Fibroblast of mammary gland (primary cell): ENCODE measurements at places on chromosomes 12 and 14.

DNA sequence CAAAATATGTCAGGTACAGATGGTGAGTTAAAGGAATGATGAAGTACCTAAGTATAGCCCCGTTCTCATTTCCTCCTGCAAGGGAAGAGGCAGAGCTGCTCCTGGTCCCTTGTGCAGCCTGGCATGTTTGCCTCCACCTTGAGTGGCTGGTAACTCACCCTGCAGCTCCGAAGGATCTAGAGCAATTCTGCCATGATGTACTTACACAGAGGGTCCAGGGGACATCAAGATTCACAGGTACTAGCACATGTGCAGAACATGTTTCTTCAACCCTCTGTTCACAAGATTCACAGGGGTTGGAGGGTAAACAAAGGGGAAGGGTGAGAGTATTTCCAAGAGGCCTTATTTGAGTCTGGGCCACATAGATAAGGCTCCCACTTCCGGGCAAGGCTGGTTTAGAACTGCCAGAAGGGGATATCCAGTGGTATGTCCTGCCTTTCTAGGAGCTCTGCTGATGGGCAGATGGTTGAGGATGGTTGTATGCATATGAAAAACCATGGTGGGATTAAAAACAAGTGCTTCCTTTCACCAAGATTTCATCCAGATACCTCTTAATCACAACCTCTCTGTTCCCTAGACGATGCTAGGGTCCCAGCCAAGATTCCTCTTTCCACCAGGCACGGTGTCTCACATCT, 7.7 kb downstream of the DCTN2 start:
- no peak for DNase-seq

DNA sequence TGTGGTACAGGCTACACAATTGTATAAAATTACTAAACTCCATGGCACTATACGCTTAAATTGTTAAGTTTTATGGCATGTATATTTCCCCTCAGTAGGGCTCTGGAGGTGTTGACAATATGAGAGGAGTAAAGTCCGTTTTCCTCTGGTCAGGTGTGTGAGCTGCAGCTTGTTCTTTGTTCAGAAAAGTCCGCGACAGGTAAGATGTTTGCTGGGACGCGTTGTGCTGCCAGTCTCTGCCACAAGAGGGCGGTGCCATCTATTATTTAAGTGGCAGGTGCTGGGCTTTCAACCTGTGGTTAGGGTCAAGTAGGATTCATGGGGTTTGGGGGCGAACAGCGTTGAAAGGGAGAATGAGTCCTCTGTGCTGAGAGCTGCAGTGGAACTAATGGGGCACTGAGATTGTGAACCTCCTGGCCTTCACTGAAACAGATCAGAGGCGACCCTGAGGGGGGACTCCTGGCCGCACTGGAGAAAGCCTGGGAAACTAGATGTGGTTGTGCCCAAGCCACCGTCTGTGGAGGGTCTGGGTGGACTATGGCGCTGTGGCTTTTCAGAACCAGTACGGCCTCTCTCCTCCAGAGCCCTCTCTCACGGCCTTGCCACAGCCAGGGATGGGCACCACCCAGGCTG, 179.0 kb downstream of the SLC15A4 start:
- DNase-seq = no peak

DNA sequence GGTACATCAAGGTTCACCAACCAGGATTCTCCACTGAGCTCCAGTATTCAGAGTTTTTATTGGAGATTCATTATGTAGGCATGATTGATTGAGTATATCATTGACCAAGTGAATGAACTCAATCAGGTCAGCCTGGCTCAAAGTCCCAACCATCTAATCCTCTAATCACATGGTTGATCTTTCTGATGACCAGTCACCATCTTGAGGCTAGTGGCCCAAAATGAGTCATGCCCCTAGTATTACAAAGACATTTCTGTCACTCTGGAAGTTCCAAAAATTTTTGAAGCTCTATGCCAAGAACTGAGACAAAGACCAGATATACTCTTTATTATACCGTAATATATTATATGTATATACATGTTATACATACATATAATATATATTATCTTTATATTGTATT, 75.9 kb upstream of the ATF7IP start:
- DNase-seq = no peak

- DNase-seq = no peak
Observed at GRCh38 chr12:47736216-47736615, 10.9 kb upstream of the ENDOU start.

DNA sequence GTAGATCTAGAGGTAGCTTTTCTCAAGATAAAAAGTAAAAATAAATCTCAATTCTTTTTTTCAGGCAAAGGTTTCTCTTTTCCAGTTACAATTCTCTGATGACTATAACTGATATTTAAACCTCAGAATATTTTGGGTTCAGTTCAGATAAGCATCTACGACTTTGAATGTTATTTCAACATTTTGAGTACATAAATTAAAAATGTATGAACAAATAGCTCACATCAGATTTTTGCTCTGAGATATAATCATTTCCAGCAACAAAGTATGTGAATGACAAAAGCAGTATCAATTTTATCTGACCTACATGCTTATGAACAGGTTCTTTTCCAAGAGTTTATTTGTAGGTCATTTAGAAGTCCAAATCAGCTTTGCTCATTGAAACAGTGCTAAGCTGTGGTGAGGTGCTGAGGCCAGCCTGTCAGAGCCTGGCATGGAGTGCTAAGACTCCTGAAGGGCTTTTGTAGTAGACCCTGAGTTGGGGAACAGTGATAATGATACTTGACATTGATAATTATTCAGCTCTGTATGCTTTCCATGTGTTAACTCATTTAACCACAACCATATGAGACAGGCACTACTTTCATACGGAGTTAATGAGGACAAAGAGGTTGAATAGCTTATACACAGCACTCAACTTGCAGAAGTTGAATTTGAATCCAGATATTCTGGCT, 205.0 kb upstream of the DCN start:
- DNase-seq = no peak

DNA sequence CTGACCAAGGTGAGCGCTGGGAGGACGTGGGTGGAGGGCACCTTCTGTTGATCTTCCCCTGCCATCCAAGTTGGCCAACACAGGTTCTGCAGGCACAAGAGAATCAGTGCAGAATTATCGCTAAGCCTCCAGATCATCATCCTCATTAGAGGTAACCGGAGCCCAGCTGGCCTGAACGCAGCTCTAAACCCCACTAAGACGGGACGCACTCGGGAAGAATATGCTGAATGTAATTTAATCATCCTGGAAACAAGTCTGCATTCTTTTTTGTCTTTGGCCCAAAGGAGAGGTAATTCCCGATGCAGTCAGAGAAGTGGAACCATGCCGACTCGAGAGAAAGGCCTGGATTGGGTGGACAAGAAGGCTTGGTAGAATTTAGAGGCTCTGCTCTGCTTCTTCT, 111.0 kb upstream of the GSC start:
- DNase-seq = no peak

DNA sequence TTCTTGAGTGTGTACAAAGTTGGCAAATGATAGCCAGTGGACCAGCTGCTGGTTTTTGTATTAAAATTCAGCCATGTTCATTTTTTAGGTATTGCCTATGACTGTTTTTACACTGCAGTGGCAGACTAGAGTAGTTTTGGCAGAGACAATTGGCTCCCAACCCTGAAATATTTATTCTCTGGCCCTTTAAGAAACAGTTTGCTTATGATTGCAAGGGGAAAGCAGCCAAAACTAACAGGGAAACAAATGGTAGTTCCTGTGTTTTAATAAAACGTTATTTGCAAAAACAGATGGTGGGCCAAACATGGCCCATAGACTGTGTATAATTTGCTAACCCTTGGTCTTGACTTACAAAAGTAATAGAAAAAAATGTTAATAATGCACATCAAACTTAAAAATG, 110.2 kb downstream of the ALX1 start:
- DNase-seq = no peak

GRCh38 chr14:23058654-23059504, 1.6 kb upstream of the CDH24 start:
- no peak for DNase-seq

GRCh38 chr12:52307836-52308805, 13.1 kb downstream of the KRT83 start:
- DNase-seq = no peak

- peak; percentile 81 for DNase-seq
Observed at GRCh38 chr12:42474391-42474790, 115.2 kb downstream of the PRICKLE1 start.

DNA sequence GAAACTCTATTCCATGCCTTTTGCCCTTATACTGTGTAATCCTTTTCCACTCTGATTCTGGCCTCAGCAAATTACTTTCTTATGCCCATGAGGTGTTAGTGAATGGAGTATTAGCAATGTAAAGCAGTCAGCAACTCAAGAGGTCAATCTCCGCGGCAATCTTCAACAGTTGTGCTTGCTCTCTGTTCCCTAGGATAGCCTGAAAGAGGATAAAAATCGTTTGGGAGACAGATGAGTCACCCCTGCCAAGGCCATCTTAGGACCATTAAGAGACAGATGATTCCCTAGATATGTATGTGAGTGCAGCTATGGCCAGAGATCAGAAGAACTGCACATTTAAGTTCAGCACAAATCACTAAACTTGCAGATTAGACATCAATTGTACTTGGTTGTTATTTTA, 1145.8 kb downstream of the GALC start:
- no peak for DNase-seq

DNA sequence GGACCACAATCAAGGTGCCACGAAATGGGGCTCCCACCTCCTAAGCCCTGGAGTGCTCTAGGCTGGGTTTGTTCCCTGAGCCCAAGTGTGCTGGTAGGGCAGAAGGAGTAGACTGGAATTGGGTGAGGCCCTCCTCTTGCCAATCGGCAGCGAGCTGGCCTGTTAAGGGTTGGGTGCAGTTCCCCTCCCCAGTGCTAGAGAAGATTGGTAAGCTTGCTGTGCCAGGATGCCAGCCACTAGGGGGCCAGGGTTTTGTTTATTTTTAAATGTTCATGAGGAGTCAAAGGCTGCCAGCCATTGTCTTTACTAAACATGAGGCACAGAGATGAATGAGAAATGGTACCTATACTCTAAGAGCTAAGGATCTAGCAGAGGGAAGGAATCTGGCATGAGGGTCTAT, 79.7 kb downstream of the SPTB start:
- DNase-seq = peak; percentile 29

- DNase-seq = no peak
Observed at GRCh38 chr12:81261508-81262207, 183.8 kb downstream of the ACSS3 start.

DNA sequence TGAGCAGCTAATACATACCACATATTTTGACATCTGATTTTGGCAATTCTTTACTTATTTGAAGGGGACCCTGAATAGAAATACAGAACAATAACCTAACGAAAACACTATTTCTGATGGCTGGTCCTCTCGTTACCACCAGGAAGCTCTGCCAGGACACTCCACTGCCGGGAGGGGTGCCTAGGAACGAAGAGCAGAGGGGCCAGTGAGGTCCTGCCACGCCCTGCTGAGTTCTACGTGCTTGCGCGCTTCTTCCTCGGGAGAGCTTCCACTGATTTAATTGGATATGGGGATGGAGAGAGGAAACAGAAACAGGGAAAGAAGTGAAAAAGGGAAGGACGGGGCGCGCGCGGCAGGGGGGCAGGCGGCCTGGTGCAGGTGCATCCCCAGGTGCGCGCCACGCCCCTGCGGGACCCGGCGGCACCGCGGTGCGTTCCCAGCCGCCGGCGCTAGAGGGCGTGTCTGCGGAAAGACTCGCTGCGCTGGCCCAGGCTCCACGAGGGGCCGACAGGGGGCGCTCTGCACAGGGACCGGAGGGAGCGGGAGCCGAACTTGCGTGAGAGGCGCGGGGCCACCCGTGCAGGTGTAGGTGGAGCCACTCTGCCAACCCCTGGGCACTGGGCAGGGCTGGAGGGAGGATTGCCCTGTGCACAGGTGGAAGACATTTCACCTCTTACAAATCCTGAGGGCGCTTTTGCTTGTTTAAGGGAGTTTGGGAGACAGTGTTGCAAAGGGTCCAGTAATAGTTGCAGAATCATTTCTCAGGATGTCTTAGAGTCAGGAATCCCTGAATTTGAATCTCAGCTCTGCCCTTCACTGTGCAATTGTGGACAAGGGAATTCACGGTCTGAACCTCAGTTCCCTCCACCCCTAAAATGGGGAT, 986.3 kb upstream of the TMEM132C start:
- peak; percentile 22 for DNase-seq

GRCh38 chr12:106907411-106907810, 48.3 kb upstream of the TMEM263 start:
- no peak for DNase-seq

GRCh38 chr14:102318781-102319276, 717 bp upstream of the ZNF839 start:
- DNase-seq = no peak

DNA sequence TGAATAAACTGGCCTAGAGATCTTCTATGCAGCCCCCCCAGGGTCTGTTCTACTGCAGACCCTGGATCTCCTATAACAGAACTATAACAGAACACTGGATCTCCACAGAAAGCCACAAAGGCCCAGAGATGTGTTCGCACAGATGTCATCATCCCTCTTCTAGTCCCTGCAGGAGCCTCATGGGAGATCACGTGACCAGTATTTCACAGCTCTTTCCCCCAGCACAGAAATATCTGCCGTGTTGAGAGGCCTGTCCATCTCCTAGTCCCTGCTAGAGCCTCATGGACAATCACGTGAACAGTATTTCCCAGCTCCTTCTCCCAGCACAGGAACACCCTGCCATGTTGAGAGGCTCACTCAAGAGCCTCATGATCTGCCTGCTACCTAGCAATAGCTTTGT, 331.7 kb downstream of the NRXN3 start:
- DNase-seq = no peak
